ENCODE measurements at places on chromosomes 4 and X.

GRCh38 chr4:14874990-14875389 is 127.3 kb upstream of the CPEB2 start:
- no peak for DNase-seq

DNA sequence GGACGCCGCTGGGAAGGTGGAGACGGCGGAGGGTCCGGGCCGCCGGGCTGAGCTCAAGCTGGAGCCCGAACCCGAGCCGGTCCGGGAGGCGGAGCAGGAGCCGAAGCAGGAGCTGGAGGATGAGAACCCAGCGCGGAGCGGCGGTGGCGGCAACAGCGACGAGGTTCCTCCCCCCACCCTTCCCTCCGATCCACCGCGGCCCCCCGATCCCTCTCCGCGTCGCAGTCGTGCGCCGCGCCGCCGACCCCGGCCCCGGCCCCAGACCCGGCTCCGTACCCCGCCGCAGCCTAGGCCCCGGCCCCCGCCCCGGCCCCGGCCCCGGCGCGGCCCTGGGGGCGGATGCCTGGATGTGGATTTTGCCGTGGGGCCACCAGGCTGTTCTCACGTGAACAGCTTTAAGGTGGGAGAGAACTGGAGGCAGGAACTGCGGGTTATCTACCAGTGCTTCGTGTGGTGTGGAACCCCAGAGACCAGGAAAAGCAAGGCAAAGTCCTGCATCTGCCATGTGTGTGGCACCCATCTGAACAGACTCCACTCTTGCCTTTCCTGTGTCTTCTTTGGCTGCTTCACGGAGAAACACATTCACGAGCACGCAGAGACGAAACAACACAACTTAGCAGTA is 483 bp downstream of the USP27X start:
- no peak for DNase-seq

DNA sequence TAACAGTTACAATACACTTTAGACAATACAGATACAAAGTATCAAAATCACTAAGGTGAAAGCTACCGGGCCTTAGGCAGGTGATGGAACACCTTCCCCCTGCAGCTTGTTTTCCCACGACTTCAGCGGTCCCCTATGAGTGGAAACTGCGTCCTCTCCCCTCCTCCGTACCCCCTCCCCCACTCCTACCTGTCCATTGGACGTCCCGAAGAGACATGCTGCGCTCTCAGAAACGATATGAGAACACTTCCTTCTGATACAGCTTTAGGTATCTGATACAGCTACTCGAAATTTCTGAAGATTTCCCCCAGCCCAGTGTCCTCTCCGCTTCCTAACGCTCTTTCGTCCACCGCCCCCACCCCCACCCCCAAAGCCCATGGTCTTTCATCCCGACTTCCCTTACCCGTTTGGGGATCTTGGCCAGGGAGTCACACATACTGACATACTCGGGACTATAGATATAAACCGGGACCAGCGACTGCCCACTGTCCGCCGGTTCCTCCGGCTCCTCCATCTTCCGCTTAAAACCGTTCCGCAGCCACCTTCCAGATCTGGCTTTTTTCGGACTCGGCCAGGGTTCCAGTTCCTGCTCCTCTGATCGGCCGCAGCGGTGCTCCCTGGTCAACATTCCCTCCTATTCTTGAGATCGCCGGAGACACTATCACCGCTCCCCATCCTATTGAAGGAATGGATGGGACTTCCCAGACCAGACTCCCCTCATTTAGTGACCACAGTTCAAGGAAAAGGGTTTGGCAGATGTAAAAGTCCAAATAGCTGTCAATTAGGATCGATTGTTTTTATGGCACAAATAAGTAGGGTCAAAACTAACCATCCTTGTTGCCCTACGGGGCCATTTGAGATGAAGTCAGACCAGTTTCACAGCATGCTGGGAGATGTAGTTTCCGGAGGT is at the start of gene HDAC8:
HDAC8 (minus strand) TSS at position 596 of the 910 bp plus-strand sequence; CDS start at position 514, 82 bp downstream.
- no peak for DNase-seq

GRCh38 chr4:173516621-173517524 is 13.2 kb downstream of the HAND2 start:
- DNase-seq = no peak

GRCh38 chr4:140037353-140038030 is 116.5 kb downstream of the MAML3 start:
- DNase-seq = no peak

- no peak for DNase-seq
These were observed 10.1 kb downstream of the RADX start for GRCh38 chrX:106621836-106622235.

GRCh38 chr4:2292646-2293108 is 30.8 kb upstream of the MXD4 start:
- DNase-seq = no peak

Data from activated CD8-positive, alpha-beta memory T cell treated with anti-CD3 and anti-CD28 coated beads for 1 hour (primary cell).